Ascending aorta (tissue), 2 donors: ENCODE measurements at places on chromosomes 11 and 22.

DNA sequence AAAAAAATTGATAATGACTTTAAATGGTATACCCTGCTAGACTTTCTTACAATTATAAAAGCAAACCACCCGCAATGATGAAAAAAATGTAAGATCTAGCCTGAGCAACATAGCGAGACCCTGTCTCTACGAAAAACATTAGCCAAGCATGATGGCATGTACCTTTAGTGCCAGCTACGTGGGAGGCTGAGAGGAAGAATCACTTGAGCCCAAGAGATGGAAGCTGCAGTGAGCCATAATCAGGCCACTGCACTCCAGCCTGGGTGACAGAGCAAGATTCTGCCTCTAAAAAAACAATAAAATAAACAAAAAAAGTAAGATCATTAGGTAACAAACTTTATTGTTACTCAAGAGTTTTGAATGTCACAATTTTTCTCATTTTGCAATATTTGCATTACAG, 39.2 kb downstream of the KMT5B start:
- no peak for DNase-seq

DNA sequence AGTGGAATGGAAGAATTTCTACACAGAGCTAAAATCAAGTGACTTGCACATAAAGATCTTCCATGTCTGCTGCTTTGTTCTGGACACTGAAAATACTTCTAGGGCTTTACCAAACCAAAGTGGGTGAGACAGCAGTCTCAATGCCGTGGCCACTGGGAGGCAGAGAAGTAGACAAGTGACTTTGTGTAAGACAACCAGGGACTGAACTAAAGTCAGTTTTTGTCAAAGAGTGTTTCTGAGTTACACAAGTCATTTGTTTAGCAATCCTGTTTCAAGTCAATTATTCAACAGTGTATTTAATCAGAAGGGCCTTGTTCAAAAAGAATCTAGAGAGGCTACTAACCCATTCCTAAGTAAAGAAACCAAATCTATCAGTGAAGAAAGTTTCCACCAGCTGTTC, 46.6 kb downstream of the TCP11L1 start:
- no peak for DNase-seq

DNA sequence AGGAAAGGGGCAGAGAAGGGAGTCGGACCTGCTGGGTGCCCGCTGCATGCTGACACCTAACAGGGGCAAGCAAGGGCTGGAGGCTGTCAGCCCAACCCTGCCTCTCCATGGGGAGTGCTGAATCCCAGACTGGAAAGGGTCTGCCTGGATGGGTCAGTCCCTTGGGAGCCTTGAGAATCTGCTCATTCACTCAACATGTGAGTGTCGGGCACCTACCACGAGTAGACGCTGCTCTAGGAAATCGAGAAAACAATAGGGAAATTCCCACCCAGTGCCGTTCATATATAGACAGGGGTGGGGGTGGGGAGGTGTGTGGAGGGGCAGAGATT, 4.4 kb upstream of the CTSD start:
- DNase-seq, result no peak

GRCh38 chr11:60899046-60899936, 7.1 kb downstream of the PRPF19 start:
- DNase-seq, result no peak

- no peak for DNase-seq
Measured at GRCh38 chr11:19281041-19281440, 40.3 kb upstream of the E2F8 start.

GRCh38 chr11:91608677-91609076, 615.9 kb upstream of the FAT3 start:
- no peak for DNase-seq

DNA sequence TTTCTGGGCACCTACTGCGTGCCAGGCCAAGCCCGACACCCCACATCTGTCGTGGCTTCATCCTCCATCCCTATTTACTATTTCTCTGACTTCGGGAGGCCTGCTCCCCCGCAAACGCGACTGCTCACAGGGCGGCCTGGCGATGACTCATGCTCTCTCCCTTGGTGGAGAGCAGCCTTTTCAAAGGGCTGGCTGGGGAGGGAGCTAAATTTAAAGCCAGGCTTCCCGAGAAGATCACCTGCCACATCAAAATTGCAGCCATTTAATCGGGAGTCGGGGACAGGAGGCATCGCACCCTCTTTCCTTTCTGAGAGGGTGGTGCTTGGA, 24.9 kb upstream of the SHISAL1 start:
- no peak for DNase-seq

- no peak for DNase-seq
Measured at GRCh38 chr11:93123351-93123898, 74.4 kb downstream of the SLC36A4 start.

DNA sequence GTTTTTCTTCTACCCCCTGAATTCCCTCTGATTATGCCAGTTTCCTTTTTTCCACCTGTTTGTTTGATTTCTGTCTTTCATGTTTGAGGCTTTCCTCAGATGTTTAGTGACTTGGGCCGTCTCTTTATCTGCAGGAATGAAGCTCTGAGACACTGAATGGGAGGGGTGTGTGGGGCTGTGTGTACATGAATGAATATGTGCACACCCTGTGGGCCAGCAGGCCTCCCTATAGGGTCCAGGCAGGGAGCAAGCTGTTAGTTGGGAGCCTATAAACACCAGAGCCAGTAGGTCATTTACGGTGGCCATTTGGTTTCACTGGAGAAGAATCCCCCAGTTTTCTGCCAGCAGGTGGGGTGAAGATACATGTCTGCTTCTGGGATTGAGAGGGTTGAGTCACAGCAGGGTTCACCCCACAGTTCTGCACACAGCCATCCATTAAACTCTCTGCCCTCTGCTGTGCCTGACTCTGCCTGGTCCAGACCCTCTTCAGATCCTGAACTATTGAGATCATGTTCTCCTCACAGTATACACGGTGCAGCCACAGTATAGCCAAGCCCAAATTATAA, 34.8 kb downstream of the BARX2 start:
- no peak for DNase-seq

GRCh38 chr11:32422545-32422944, 12.8 kb downstream of the WT1 start:
- DNase-seq, result no peak

GRCh38 chr11:122656631-122657101, 1.1 kb downstream of the UBASH3B start:
- no peak for DNase-seq

DNA sequence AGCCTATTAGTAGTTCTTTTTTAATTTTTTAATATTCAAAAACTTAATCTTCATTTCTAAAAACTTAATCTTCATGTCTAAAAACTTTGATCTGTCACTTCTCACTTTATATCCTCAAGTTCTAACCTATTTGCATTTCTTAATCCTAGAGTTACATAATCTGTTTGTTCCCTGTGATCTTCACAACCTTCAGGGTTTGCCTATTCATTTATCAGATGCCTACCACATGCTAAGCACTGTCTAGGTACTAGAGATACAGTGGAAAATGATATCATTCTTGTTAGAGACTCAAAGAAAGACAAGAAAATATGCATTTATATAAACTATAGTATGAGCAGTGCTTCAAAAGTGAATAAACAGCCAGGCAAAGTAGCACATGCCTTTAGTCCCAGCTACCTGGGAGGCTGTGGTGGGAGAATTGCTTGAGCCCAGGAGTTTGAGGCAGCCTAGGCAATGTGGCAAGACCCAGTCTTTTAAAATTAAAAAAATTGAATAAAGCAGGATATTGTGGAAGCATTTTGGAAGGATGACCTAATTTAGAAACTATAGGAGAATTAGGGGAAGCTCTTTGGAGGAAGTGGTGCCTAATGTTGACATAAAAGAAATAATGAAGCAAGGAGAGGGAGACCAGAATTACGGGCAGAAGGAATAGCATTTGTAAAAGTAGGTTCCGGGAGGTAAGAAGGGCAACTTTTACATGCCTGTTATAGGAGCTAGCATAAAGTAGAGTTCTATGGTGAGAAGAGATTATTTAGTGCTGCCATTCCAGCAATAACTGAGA, 54.4 kb upstream of the GRK2 start:
- DNase-seq, result no peak
